ENCODE measurements at places on chromosomes 7 and 10. TPM values are rescaled to one million over a fixed set of nuclear protein-coding genes. Genes with fewer than 3 reads are reported as not detected.
A peak's percentile ranks its signal among the peaks of the same experiment; 100 is the strongest.

DNA sequence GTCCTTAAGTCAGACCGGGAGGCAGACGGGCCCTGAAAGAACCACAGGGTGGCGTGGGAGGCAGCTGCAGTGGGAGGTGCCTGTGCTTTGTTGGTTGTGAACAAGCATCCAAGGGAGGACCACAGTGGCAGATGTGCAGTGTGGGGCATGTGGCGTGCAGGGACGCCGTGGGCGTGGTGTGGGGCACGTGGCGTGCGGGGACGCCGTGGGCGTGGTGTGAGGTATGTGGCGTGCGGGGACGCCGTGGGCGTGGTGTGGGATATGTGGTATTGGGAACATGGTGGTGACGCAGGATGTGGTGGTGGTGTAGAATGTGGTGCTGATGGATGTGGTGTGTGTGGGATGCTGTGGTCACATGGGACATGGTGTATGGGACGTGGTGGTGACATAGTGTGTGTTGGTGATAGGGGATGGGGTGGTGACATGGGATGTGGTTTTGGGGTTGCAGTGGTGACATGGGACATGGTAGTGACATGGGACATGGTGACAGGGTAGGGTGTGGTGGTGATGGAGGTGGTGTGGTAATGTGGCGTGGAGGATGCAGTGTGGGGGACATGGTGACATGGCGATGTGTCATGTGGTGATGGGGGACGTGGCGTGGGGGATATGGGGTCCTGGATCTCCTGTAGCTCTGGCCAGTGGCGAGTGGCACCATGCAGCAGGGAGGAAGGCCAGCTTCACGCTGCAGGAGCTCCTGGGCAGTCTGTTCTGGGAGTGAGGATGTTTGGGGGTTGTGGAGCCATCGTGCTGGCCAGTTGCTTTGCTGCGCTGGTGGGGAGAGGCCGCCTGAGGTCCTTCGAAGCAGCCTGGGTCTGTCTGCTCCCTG, 78.8 kb downstream of the INPP5A start:
- H3K36me3 ChIP-seq = no peaks in the 10 kb centered on the region
- H3K27ac ChIP-seq = no peak overlapping the region
- H3K4me3 ChIP-seq = no peak overlapping the region
- no peaks in the 10 kb centered on the region for H3K27me3 ChIP-seq

GRCh38 chr10:101818872-101819633, 809 bp upstream of the OGA start:
- no peaks in the 10 kb centered on the region for H3K27me3 ChIP-seq
- H3K4me3 ChIP-seq = peak overlapping the region; percentile 90
- DNase-seq = no peak
- no peak overlapping the region for H3K27ac ChIP-seq

TBXAS1 gene
- 13.5 TPM for total RNA-seq

GRCh38 chr7:2753148-2753547, 65.1 kb downstream of the AMZ1 start:
- no peaks in the 10 kb centered on the region for H3K4me1 ChIP-seq
- no peak for DNase-seq
- H3K27me3 ChIP-seq = no peaks in the 10 kb centered on the region
- peaks cover 5% of the 10 kb centered on the region for H3K36me3 ChIP-seq
- no peak overlapping the region for H3K27ac ChIP-seq
- no peak overlapping the region for H3K4me3 ChIP-seq

GRCh38 chr7:126696256-126697038, 556.3 kb downstream of the GRM8 start:
- no peaks in the 10 kb centered on the region for H3K27me3 ChIP-seq
- DNase-seq = no peak
- no peak overlapping the region for H3K27ac ChIP-seq
- peaks cover 4% of the 10 kb centered on the region for H3K4me1 ChIP-seq
- H3K4me3 ChIP-seq = no peak overlapping the region

GRID2IP gene
- 1.9 TPM for total RNA-seq

DNA sequence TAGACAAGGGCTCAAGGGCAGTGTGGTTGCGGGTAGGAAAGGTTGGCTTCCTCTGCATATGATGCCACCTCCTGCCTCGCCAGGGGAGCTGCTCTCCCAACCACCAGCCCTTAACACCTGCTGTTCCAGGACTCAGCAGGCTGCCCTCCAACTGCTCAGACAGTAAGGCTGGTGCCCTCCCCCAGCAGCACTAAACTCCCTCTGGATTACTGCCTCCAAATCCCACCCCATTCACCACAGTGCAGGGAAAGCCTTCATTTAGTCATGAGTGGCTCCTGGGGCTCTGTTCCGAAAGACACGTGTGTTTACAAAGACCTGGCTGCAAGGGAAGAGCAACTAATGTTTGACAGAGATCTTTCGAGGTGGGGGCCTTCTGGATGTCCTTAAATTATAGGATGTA, 437.2 kb upstream of the MKI67 start:
- H3K4me1 ChIP-seq = no peaks in the 10 kb centered on the region
- H3K27me3 ChIP-seq = no peaks in the 10 kb centered on the region
- no peaks in the 10 kb centered on the region for H3K36me3 ChIP-seq
- H3K4me3 ChIP-seq = no peak overlapping the region

DNA sequence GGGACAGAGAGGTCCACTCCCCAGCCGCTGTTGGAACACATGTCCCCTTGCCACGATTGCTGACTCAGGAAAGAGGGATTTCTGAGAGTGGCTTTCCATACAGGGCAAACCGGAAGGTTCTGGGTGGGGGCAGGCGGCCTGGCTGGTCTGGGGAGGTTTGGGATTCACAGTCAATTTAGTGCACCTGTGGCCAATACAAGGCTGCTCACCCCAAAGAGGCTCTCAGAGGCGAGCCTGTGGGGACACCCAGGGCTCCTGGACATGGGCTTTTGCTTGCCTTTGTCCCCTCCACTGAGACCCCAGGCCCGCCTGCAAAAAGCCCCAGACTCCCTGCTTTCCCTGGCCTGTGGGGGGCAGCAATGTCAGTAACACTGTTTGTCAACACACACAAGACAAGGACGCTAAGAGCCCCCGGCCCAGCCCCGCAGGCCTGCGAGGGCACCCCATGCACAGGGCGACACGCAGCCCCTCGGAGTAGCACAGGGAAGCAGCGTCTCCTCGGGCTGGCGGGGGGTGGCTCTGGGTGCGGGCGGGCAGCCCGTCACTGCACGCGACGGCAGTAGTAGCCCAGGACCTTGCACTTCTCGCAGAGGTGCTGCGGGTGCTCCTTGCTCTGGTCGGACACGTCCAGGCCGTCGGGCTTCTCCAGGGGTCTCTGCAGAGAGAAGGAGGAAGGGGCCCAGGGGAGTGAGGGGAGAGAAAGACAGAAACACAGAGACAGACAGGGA, 38.7 kb downstream of the PPIF start:
- no peaks in the 10 kb centered on the region for H3K36me3 ChIP-seq
- H3K4me3 ChIP-seq = no peak overlapping the region
- no peak overlapping the region for H3K27ac ChIP-seq
- no peaks in the 10 kb centered on the region for H3K27me3 ChIP-seq
- H3K4me1 ChIP-seq = peaks cover 3% of the 10 kb centered on the region

DNA sequence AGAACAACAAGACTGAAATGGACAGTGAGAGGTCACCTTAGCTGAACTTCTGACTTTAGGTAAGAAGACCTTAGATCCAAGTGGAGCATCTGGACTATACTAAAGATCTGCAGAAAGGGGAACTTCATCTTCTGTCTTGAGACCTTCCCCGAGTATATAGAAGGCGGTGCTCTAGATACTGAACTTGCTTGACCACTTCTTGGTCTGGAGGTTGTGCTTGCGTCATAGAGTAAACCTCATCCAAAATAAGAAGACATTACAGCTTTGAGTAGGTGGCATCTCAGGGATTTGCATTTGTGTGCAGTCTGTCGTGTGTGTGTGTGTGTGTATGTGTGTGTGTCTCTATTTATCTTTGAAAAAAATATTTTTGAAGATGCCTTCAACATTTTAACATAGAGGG, 157.5 kb downstream of the CHN2 start:
- H3K27ac ChIP-seq = no peak overlapping the region
- DNase-seq = peak; percentile 4
- H3K4me3 ChIP-seq = no peak overlapping the region

GBX1 gene
- not detected for total RNA-seq

PNLIPRP1 gene
- total RNA-seq = not detected

ZNF37A gene
- 11.0 TPM for total RNA-seq

- peak overlapping the region; percentile 97 for H3K4me3 ChIP-seq
- DNase-seq = peak; percentile 15
- peaks cover 42% of the 10 kb centered on the region for H3K36me3 ChIP-seq
- H3K27me3 ChIP-seq = no peaks in the 10 kb centered on the region
- no peak overlapping the region for H3K27ac ChIP-seq
Measured at GRCh38 chr10:125824736-125825135, 1.4 kb downstream of the BCCIP start.

STOX1 gene
- total RNA-seq = 5.4 TPM

DNA sequence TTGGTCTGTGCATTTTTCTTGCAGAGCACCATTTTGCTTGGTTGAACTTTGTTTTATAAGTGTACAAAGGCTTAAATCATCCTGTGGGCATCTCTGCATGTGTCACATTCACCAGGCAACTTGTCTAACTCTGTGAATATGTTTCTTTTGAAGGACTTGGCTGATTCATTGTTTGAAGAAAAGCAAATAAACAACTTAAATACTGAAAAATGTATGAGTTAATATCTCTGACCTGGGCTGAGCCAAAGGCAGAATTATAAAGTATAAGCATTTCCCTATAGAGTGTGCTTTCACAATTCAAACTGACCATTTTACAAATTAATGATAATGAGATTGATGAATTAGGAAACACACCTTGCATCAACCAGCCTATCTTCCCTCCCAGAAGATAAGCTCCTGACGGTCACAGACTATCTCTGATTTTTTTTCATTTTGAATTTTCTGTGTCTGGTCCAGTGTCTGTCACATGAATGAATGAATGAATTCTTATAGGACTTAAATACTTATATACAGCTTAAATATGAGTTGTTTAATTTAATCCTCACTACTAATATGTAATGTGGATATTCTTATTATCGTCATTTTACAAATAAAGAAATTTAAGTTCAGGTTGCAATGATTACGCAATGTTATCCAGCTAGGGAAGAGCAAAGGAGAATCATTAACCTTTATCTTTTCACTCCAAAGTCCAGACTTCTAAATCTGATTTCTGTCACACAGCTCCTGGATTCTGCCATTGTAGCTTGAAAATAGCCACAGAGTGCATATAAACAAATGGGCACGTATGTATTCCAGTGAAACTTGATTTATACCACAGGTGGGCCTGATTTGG, 182.0 kb upstream of the PHYHIPL start:
- H3K4me3 ChIP-seq = peak overlapping the region; percentile 2
- H3K36me3 ChIP-seq = no peaks in the 10 kb centered on the region
- peak overlapping the region; percentile 7 for H3K27ac ChIP-seq

DNA sequence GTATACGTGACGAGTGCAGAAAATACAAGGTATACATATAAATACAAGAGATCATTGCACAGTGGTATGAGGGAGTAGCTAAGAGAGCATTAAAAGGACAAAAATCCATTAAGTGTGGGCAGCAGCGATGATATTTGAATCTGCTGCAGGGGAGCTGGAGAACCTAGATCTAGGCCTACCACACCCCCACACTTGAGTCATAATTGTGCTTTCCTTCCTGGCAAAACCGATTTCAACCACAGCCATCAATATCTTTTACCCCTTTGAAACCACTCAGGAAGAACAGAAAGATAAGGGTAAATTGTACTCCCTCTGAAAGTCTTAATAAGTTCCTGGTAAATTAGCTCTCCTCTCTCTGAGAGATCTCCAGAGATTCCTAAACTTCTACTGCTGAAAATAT, 345.0 kb downstream of the SORCS1 start:
- no peaks in the 10 kb centered on the region for H3K27me3 ChIP-seq
- H3K4me1 ChIP-seq = no peaks in the 10 kb centered on the region
- no peak overlapping the region for H3K27ac ChIP-seq
- DNase-seq = no peak
- H3K36me3 ChIP-seq = peaks cover 7% of the 10 kb centered on the region

ADAMTS14 gene
- 0.79 TPM for total RNA-seq

DNA sequence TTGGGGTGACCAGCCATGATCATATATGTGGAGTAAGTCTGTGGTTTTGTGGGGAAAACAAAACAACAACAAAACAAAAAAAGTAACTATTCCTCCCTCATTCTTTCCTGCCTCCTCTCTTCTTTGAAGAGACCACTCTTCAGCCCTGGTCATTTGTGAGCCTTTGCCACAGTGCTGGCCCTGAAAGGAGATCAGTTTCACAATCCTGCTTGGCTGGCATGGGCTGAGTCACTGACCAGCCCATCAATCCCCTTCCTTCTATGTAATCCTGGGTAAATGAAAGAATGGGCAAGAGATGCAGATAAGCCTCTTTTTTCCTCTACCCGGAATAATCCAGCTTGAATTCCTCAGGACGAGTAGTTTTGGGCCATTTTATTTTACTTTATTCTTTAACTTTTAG, 13.6 kb downstream of the CSTF2T start:
- H3K4me3 ChIP-seq = no peak overlapping the region
- H3K4me1 ChIP-seq = no peaks in the 10 kb centered on the region
- no peak for DNase-seq
- no peaks in the 10 kb centered on the region for H3K27me3 ChIP-seq

DNA sequence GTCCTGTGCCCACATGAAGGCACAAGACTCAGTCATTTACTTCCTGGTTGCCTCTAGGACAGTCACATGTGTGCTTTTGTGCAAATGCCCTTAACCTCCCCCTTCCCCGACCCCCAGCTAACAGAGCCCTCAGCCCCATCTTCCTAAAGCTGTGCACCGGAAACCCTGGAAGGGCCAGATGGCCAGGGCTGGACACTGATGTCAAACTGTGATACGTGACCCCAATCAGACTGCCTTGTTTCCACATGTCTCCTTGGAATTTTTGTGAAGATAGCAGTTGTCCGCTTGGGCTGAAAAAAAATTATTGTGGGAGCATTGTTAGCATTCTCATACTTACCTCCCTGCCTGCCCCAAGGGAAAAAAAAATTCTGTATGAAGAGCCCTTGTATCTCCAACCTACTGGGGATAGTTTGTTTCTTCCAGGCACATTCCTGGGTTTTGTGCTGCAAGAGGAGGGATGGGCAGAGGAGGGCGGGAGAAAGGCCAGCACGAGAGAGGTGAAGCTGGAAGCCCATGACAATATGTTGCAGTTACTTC, 17.0 kb upstream of the ADAM12 start:
- no peak overlapping the region for H3K4me3 ChIP-seq
- H3K4me1 ChIP-seq = no peaks in the 10 kb centered on the region
- DNase-seq = no peak

DNA sequence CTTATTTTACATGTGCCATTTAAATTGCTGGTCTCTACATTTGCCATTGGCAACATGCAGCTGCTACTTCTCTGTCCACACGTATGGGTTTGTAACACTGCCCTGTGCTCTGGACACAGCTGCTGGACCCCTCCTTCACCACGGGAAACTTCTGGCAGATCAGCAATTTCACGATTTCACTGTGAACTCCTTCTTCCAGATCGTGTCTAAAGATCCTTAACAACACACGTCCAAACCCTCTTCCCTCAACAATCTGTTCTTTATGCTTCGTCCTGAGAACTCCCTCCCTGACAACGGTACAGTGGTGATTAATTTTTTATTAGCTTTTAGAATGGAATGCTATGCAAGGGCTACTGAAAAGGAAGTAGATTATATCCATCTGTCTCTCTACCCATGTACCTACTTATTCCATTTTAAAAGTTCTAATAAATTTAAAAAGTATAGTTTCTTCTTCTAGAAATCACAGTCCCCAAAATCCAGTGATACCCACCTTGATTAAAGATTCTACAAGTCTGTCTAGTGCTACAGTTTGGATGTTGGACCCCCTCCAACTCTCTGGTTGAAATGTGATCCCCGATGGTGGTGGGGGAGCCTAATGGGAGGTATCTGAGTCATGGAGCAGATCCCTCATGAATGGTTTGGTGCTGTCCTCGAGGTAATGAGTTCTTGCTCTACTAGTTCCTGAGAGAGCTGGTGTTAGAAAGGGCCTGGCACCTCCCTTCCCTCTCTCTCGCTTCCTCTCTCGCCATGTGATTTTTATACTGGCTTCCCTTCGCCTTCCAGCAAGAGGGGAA, 81.0 kb downstream of the KIAA1549 start:
- DNase-seq = no peak
- no peak overlapping the region for H3K4me3 ChIP-seq
- H3K27me3 ChIP-seq = no peaks in the 10 kb centered on the region
- peaks cover 4% of the 10 kb centered on the region for H3K4me1 ChIP-seq

HKDC1 gene
- total RNA-seq = 0.07 TPM

ZNF239 gene
- total RNA-seq = 2.3 TPM

All from endodermal cell (in vitro differentiated cells).